ENCODE measurements at places on chromosomes 11 and 22.

DNA sequence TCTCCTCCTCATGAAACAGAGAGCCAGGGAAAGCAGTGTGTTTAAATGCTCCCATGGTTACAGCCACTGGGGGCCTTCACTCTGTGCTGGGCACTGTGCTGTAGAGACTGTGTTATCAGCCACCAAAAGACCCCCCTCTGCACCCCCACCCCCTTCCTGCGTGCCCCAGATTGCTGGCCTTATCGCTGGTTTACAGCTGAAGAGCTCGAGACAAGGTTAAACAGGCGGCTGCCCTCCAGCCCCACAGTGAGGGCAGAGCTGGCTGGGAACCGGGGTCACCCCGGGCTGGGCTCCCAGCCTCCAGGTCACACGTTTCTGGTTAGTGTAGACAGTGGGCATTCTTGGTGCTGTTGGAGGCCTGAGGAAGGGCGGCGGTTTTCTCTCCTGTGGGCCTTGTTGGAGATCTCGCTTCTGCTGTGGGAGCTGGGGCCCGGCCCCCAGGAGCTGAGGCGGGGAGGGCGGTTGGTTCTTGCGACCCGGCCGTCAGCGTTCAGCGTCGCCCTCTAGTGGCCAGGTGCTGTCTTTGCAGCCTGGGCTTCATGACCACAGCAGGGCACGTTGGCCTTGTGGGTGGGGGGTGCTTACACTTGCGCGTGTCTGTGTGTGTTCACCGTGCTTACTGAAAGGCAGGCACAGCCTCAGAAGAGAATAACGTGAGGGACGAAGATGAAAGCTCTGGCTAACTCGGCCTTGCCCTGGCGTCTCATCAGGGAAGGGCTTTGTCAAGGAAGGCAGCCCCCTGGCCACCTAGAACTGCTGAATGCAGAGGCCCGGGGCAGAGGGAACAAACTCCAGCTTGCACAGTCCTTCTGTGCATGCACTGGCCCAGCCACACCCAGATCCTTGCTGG lies 40.8 kb downstream of the TBC1D22A start:
- peak; percentile 72 for DNase-seq

GRCh38 chr11:121071846-121072450 lies 29.1 kb upstream of the TECTA start:
- no peak for DNase-seq

GRCh38 chr22:23815541-23816155 lies 23.2 kb downstream of the DERL3 start:
- no peak for DNase-seq

DNA sequence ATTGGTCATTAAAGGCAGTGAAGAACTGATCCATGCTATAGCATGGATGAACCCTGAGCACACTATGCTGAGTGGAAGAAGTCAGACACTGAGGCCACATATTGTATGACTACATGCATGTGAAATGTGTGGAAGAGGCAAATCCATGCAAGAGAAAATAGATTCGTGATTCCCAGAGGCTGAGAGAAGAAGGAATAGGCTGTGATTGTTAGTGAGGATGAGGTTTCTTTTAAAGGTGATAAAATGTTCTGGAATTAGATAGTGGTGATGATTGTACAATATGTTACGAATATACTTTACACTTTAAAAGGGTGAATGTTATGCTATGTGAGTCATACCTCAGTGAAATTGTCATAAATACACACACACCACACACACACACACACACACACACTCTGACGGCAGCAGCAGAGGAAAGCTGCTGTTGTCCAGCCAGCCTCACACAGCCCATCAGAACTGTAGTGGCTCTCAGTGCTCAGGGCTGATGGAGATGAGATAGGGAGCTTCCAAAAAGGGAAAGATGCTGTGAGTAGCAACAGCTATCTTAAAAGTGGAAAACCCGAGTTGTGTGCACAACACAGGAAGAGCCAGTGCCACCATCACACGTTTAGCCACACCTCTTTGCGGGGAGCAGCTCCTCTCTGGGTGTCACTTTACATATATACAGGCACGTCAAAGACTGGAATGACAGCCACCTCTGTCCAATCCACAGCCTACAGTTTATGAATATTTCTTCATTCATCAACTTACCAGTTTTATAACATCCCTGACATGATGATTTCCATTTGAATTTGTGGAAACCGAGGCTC lies 153.0 kb downstream of the SPATA19 start:
- DNase-seq, result no peak

GRCh38 chr22:47797342-47797945 lies 1035.0 kb downstream of the TBC1D22A start:
- no peak for DNase-seq

- no peak for DNase-seq
These were observed 46.1 kb downstream of the NELL1 start for GRCh38 chr11:20715464-20715863.

DNA sequence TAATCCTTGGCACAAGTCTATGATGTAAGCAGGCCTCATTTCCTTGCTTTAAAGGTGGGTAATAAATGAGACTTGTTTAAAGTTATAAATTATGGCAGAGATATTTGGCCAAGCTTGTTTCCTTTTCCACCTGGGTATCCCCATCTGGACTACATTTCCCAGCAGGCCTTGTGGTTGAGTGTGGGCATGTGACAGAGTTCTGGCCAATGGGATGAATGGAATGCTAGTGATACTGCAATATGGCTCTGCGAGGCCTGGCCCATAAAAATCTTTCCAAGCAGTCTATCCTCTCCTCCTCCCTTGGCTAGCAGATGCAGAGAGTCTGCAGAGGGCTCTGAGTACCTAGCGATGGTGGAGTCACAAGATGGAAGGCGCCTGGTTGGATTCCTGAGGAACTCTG lies 102.5 kb downstream of the TIMP3 start:
- no peak for DNase-seq

- no peak for DNase-seq
These were observed 113.7 kb downstream of the ETS1 start for GRCh38 chr11:128473636-128474035.

GRCh38 chr22:44571566-44572413 lies 73.8 kb upstream of the RTL6 start:
- DNase-seq, result no peak

DNA sequence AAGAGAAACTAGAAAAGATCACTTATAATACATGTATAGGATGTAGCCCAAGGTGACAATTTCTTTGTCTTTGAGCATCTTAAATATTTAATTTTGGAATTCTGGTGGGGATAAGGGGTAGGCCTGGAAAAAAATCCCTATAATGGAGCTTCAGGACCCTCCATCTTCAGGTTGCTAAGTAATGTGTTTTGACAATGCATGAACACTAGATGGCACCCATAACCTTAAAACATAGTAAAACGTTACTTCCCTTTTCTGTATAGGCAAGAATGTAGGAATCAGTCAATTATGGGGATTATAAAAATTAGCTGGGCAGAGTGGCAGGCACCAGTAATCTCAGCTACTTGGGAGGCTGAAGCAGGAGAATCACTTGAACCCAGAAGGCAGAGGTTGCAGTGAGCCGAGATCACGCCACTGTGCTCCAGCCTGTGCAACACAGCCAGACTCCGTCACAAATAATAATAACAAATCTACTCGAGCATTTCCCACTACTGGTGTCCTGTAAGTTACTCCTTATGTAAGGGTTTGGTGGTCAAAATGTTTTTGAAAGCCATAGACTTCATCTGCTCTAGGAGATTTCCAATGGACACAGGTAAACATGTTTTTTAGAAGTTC lies 541.9 kb upstream of the CCDC90B start:
- DNase-seq, result no peak

DNA sequence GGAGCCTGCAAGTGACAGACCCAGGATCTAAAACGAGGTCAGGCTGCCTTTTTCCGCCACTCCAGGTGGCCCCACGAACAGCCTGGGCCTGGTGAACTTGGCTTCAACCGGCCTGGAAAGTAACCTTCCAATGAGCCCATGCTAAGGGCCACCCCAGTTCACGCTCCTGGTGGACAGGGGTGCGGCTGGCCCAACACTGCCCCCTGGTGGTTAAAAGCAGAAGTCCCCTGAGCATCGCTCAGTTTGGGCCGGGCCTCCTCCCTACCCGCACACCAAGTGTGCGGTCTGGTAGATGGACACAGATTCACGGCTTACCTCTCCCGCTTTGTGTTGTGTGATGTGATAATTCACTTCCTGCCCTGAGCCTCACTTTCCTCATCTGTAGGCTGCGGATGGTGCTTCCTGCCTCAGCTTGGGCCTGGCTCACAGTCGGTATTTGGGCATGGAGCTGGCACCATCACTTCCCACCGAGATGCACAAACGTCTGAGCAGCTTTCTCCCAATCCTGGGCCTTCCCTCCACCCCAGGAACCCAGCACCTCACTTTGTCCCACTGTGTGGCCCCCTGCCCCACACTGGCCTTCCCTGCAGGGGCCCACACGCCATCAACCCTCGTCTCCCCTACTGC lies 13.7 kb upstream of the SEC14L3 start:
- DNase-seq, result peak; percentile 85

DNA sequence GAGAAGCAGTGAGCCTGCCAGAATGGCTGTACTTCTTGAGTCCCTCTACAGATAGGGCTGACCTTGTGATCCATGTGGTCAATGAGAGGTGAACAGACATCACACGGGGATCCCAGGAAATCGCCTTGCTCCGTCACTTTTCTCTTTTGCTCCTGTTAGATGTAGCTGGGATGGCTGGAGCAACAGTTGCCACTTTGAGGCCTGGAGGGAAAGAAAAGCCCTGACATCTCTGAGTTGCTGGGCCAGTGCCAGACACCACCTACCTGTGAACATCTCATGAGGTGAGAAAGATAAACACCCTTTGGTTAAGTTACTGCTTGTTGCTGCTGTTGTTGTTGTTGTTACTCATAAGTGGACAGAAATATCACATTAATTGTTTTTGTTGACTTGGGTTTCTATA lies 840.3 kb downstream of the TBC1D22A start:
- no peak for DNase-seq

- no peak for DNase-seq
These were observed 48.9 kb downstream of the RTL6 start for GRCh38 chr22:44449061-44449682.

GRCh38 chr11:1748636-1749394 lies 1.6 kb downstream of the IFITM10 start:
- DNase-seq, result no peak

DNA sequence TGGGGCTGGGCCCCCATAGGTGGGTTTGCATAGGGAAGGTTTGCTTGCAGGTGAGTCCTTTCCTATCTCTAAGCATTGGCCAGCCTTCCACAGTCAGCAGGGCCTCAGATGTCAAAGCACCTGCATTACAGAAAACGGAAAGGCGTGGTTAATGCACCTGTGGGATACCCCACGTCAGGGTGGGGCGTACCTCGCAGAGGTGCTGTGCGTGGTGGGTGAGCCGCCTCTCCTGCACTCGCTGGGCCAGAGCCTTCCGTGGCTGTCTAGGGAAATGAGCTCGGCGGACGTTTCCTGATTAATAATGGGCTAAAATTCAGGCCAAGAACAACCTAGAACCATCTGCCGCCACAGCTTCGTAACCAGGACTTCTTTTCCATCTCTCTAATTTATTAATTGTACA lies 32.3 kb downstream of the ST14 start:
- no peak for DNase-seq

- no peak for DNase-seq
These were observed 8.5 kb upstream of the ARFGAP3 start for GRCh38 chr22:42865536-42865935.

DNA sequence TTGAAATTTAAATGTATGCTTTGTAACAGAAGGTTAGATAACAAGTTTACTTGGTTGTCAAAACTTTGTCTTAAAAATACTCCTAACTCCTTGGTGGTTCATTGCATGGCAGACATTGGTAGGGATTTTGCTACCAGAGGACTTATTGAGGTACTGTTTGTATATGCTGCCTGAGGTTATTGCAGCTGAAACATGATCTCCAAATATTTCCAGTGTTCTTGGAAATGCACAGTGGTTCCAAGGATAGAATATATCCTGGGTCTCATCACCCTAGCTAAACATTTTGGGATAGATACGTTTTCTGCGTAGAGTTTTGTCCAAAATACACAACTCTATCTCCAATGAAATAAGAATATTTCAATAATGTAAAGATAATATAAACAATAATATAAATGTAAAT lies 109.2 kb downstream of the RAB38 start:
- DNase-seq, result no peak

DNA sequence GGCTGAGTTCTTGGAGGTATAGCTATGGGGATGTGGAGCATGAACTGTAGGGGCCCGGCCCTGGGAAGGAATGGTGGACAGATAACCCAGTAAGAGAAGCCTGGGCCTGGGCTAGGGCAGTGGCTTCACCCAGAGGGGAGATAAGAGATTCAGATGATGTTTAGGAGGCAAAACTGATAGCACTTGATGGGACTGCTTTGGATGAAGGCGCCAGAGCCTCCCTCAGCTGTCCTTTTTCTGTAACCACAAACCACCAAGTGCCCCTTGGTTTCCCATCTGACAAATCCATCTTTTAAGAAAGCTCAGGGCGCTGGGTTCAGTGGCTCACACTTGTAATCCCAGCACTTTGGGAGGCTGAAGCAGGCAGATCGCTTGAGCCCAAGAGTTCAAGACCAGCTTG lies 23.4 kb downstream of the RELT start:
- DNase-seq, result no peak

DNA sequence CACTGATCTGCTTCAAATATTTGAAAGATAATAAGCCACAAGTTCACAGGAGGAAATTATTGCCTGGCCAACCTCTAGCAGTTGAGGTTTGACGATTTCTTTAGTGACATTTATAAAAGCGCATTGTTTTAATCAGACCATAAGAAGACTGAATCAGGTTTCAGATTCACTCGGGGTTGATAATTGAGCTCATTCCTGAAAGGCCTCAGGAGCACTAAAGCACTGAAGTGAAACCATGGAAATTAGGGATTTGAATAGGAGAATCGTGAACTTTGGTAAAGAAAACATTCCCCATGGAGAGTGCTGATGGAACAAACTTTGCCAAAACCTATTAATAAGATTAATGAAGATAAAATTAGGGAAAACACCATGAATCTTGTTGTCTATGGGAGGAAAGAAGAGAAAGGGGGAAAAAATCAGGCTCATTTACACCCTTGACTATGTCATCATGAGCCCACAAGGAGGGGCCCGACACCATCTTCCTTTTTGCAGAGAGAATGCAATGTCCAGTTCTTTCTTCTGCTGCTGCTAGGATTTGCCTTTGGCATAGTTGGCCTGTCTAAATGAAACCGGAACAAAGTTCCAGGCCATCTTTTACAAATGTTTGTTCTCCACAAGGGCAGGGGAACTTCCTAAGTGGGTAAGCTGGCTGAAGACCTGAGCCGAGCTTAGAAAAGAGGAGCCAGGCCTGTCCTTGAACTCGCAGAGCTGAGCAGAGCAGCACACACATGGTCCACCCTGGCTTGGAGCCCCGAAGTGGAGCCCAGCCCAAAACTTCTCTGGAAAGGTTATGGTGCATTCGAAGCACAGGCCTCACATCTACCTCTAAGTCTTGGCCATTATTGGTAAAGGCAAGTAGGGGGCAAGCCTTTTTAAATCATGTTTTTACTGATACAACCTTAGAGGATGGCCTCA lies 56.1 kb upstream of the EIF3M start:
- DNase-seq, result no peak

DNA sequence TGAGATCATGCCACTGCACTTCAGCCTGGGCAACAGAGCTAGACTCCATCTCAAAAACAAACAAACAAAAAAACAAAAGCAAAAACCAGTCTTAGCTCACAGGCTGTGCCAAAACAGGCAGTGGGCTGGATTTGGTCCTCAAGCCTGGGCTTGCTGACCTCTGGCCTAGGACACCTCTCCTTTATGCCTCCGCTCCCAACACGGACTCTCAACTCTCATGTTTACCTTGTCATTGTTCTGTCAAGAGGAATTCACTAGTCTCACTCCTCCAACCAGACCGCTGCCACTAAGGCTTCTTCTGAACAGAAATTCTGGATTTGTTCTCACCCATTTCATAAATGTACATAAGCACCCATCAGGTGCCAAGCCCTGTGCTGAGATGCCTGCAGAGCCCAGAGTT lies 42.6 kb downstream of the FAM83F start:
- no peak for DNase-seq

GRCh38 chr11:116742104-116742503 lies 30.7 kb downstream of the BUD13 start:
- DNase-seq, result no peak
